Endodermal cell (in vitro differentiated cells): ENCODE measurements at places on chromosomes 6 and 20. TPM values are rescaled to one million over a fixed set of nuclear protein-coding genes. Genes with fewer than 3 reads are reported as not detected.

KIF13A gene
- total RNA-seq, result 39.3 to 45.0 TPM (median 43.8 TPM) in 3 replicates

CST5 gene
- not detected in 3 replicates for total RNA-seq

KCNB1 gene
- total RNA-seq, result 0.70 and 0.84 TPM in 2 replicates

ULBP1 gene
- total RNA-seq, result 0.34 and 0.55 TPM in 2 replicates

ANKRD66 gene
- total RNA-seq, result not detected in 2 replicates

SCGN gene
- not detected in 2 replicates for total RNA-seq

SYNDIG1 gene
- total RNA-seq, result 1.9 to 7.8 TPM (median 6.8 TPM) in 3 replicates

SLC22A2 gene
- 0.64 TPM in 1 of 2 replicates, not detected in the other for total RNA-seq

- no peaks in the 10 kb centered on the region for H3K4me1 ChIP-seq
- H3K27ac ChIP-seq, result no peak overlapping the region
Observed at GRCh38 chr6:74534465-74535211, 671.2 kb downstream of the COL12A1 start.

GRCh38 chr20:36251426-36251825 lies 15.1 kb downstream of the AAR2 start:
- H3K4me3 ChIP-seq, result no peak overlapping the region
- no peaks in the 10 kb centered on the region for H3K4me1 ChIP-seq

DNA sequence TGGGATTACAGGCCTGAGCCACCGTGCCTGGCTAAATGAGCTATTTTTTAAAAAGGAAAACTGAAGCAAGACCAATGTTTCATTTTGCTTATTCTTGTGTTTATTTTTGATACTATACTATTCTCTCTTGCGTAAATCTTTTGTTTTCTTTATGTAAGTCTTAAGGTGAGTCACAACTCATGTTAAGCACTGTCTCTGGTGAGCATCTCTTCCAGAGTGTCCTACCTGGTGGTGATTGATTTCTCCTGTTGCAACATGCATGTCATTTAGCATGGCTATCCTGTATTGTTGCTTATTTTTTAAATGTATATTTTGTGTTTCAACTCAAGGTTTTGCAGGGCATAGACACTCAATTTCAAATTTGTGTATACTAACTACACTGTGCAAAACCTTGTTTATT lies 336.0 kb downstream of the RFPL4B start:
- H3K36me3 ChIP-seq, result no peaks in the 10 kb centered on the region
- H3K4me1 ChIP-seq, result no peaks in the 10 kb centered on the region
- no peaks in the 10 kb centered on the region for H3K27me3 ChIP-seq
- H3K4me3 ChIP-seq, result no peak overlapping the region
- no peak overlapping the region for H3K27ac ChIP-seq

GRCh38 chr6:3407840-3408239 lies 49.0 kb downstream of the SLC22A23 start:
- no peaks in the 10 kb centered on the region for H3K27me3 ChIP-seq
- no peak overlapping the region for H3K4me3 ChIP-seq
- no peak overlapping the region for H3K27ac ChIP-seq
- no peak for DNase-seq
- peaks cover 28% of the 10 kb centered on the region for H3K4me1 ChIP-seq

DNA sequence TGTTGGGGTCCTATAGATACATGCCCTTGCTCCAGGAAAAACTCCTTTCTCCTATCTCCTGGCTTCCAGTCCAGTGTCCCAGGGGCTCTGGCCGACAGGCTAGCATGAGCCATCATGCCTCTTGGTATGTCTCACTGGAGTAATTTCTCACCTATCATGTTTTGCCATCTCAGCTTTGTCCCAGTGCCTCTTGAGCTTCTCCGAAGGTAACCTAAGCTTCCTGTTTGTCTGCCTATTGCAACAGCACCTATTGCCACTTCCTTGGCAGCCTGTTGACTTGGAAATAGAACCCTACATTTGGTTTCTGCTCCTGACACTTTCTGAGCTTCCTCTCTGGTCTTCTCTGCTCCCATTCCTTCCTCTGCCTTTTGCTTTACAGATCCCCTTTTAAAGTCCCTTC lies 197.7 kb downstream of the KCNQ5 start:
- no peaks in the 10 kb centered on the region for H3K36me3 ChIP-seq
- no peaks in the 10 kb centered on the region for H3K4me1 ChIP-seq
- no peak overlapping the region for H3K4me3 ChIP-seq
- H3K27ac ChIP-seq, result no peak overlapping the region

GRCh38 chr6:20109526-20109925 lies 102.7 kb downstream of the MBOAT1 start:
- H3K27ac ChIP-seq, result no peak overlapping the region
- H3K27me3 ChIP-seq, result no peaks in the 10 kb centered on the region
- H3K4me1 ChIP-seq, result peaks cover 6% of the 10 kb centered on the region
- DNase-seq, result no peak
- H3K4me3 ChIP-seq, result no peak overlapping the region
- H3K36me3 ChIP-seq, result no peaks in the 10 kb centered on the region

DNA sequence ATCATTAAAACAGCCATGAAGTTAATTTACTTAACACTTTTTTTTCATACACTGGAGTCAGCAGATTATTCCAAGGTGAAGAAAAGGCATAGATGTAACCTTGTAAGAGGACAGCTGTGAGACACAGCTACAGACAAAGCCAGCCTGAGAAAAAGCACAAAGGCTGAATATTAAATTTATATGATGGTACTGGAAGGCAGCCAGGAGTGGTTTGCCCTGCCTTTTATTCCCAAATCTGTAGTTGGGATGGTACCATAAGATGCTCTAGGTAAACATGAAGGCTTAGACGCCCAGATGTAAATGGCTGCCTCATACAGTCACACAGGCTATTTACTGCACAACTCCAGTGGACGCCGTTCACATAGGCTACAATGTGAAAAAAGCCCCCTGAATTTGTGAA lies 42.1 kb upstream of the LOC128125822 start:
- H3K27ac ChIP-seq, result no peak overlapping the region
- no peaks in the 10 kb centered on the region for H3K36me3 ChIP-seq
- no peak for DNase-seq
- no peaks in the 10 kb centered on the region for H3K4me1 ChIP-seq
- H3K4me3 ChIP-seq, result no peak overlapping the region

DNA sequence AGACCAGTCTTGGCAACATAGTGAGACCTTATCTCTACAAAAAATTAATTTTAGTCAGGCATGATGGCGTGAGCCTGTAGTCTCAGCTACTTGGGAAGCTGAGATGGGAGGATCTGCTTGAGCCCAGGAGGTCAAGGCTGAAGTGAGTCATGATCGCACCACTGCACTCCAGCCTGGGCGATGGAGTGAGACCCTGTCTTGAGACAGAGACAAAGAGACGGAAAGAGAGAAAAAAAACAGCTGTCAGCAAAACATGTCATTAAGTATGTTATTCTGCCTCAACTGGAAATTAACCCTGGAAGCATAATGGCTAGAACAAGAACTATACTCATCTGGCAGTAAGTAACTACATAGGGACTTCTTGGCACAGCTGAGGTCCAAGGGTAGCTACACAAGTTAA lies 7.2 kb downstream of the MMS22L start:
- peaks cover 69% of the 10 kb centered on the region for H3K36me3 ChIP-seq
- no peak overlapping the region for H3K4me3 ChIP-seq
- no peak for DNase-seq

DNA sequence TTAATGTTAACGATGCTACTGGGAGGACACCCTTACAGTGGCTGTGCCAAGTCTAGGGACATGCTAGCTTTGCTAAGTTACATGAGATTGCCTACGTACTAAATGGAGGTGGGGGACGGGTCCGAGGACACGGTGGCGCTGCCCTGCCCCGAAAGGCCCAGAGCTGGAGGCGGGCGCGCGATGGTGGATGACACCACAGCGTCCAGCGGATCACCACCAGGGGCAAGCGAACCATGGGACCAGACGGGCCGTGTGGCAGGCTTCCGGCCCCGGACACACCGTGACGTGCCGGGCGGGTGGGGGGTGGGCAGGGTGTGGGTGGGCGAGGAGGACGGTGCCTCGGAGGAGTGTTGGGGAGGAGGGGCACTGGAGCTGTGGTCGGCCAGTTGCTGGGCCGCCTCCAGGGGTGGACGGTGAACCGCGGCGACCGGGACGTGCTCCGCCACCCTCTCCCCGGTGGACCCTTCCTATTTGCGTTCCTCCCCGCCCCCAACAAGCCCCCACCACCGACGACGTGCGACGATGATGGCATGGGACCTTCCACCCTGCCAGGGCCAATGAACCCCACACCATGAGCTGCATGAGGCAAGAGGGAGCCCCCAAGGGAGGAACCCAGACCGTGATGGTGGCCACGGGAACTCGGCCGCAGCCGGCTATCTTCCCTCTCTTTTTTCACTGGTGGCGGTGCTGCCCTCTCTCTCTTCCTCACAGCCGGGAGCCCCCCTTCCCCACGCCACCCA lies 773.3 kb upstream of the DEFB115 start:
- no peak overlapping the region for H3K27ac ChIP-seq
- H3K27me3 ChIP-seq, result no peaks in the 10 kb centered on the region
- no peaks in the 10 kb centered on the region for H3K36me3 ChIP-seq

DNA sequence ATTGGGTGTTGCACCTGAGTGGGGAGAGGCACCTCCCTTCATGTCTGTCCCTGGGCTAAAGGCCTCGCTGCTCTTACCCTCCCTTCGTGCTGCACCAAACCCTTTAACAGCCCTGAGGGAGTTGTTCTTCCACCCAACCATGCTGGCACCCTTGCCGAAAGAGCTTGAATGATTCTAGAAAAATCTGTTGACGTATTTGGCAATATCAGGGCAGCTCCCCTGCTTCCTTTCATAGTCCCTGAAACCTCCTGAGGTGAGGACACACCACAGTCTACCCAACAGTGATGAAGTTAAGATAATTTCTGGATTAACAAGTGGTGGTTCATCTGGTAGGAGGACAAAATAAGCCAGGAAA lies 15.3 kb downstream of the CD83 start:
- H3K4me3 ChIP-seq, result no peak overlapping the region
- H3K27me3 ChIP-seq, result no peaks in the 10 kb centered on the region
- H3K27ac ChIP-seq, result no peak overlapping the region
- no peak for DNase-seq
- H3K4me1 ChIP-seq, result no peaks in the 10 kb centered on the region
- no peaks in the 10 kb centered on the region for H3K36me3 ChIP-seq

DNA sequence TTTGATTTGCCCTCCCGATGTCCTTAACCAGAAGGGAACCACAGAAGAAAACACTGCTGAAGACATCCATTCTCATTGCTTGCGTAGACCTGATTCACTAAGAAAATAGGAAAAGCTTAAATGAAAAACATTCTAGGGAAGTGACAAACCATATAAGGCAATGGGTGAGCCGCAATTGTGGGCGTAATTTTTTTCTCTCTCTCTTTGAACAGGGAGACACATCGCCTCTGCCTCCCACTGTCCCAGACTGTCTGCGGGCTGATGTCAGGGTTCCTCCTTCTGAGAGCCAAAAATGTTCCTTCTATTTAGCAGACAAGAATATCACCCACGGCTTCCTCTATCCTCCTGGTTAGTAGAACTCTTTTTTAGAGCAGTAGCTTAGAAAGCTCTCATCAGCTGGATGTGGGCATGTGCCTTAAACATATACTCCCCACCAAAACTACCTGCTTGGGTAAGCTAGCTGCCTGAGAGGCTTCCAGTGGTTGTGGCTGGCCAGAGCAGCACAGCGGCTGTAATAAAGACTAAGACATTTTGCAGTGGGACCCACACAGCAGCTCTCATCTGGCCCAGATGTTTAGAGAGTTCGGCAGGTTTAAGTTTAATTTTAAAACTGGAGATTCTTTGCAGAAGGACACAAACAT lies 22.7 kb upstream of the CTAGE9 start:
- no peaks in the 10 kb centered on the region for H3K27me3 ChIP-seq
- H3K36me3 ChIP-seq, result no peaks in the 10 kb centered on the region
- no peaks in the 10 kb centered on the region for H3K4me1 ChIP-seq
- no peak overlapping the region for H3K4me3 ChIP-seq
- H3K27ac ChIP-seq, result no peak overlapping the region
- DNase-seq, result no peak

- no peak overlapping the region for H3K27ac ChIP-seq
- peaks cover 5% of the 10 kb centered on the region for H3K4me1 ChIP-seq
- no peaks in the 10 kb centered on the region for H3K27me3 ChIP-seq
- no peaks in the 10 kb centered on the region for H3K36me3 ChIP-seq
Observed at GRCh38 chr6:109242925-109243324, 139.3 kb downstream of the CD164 start.

GRCh38 chr6:3009930-3010329 lies 10.2 kb downstream of the NQO2 start:
- H3K4me3 ChIP-seq, result no peak overlapping the region
- peaks cover 70% of the 10 kb centered on the region for H3K36me3 ChIP-seq

- no peak overlapping the region for H3K27ac ChIP-seq
- H3K36me3 ChIP-seq, result no peaks in the 10 kb centered on the region
- H3K27me3 ChIP-seq, result no peaks in the 10 kb centered on the region
Observed at GRCh38 chr6:150128425-150128824, 14.4 kb upstream of the PPP1R14C start.

- H3K4me1 ChIP-seq, result no peaks in the 10 kb centered on the region
- peak; percentile 50 for DNase-seq
- H3K27me3 ChIP-seq, result no peaks in the 10 kb centered on the region
- no peaks in the 10 kb centered on the region for H3K36me3 ChIP-seq
- H3K4me3 ChIP-seq, result no peak overlapping the region
Observed at GRCh38 chr6:115729036-115729435, 331.7 kb downstream of the FRK start.

DNA sequence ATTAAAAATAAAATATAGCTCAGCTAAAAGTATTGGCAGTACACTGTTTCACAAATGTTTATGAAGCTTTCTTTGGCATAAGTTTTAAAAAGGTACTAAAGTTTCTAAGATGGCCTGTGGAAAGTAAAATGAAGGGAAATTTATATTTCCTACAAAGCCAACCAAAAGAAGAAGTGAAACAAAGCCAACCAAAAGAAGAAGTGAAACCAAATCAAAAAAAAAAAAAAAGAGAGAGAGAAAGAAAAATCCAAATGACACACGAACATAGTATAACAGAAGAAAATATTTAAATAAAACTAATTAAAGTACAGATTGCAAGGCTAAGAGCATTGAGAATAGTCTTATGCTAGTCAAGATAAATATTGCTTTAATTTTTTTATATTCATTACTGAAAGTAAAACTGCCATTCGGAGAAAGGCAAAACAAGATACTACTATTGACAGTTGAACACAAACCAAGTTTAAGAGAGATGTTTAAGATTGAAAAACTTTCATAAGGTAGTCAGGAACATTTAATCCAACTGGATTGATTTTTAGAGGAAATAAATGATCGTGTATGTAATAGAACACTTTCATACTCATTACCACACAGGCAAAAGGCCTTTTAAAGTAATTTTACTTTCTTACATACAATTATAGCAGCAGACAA lies 12.8 kb upstream of the KHDRBS2 start:
- H3K36me3 ChIP-seq, result no peaks in the 10 kb centered on the region
- no peak for DNase-seq
- H3K4me1 ChIP-seq, result no peaks in the 10 kb centered on the region
- H3K4me3 ChIP-seq, result no peak overlapping the region
- H3K27ac ChIP-seq, result no peak overlapping the region

DNA sequence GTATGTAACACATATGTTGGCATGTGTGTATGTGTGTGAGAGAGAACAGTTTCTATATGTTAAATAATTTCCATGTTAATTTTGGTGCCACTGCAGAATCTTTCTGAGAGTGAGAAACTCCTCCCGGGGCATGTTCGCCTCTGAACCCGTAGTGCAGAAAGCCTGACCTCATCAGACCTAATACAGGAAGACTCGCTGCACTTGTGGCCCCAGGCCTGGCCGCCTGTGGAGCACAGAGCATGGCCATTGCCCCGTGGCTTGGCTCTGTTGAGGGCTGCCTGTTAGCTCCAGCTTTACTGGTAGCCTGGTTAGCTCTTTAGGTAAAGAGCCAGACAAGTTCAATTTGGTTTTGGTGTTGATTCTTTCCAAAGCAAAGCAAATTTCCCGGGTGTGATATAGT lies 25.5 kb downstream of the FARS2 start:
- peaks cover 2% of the 10 kb centered on the region for H3K4me1 ChIP-seq
- H3K4me3 ChIP-seq, result no peak overlapping the region
- H3K36me3 ChIP-seq, result no peaks in the 10 kb centered on the region
- no peak overlapping the region for H3K27ac ChIP-seq
- H3K27me3 ChIP-seq, result no peaks in the 10 kb centered on the region
